ENCODE measurements at places on chromosomes 2 and 18.
A peak's percentile ranks its signal among the peaks of the same experiment; 100 is the strongest.

DNA sequence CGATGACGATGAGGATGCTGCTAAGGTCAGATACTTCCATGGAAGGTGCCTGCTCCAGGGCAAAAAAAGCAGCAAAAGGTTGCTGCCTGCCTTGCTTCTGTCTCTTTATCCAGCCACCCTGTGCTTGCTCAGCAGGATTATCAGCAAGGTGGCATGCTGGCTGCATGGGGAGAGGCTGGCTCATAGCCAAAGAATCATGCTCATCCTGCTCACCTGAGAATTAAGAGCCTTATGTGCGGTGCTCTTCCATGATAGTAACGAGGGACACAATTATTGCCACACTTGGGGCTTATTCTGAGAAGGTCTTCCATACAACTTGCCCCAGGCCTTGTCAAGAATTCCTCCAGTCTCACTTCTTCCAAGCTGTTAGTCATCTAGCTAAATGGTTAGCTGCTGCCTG lies 60.4 kb upstream of the SEC11C start:
- peak; percentile 15 for DNase-seq

DNA sequence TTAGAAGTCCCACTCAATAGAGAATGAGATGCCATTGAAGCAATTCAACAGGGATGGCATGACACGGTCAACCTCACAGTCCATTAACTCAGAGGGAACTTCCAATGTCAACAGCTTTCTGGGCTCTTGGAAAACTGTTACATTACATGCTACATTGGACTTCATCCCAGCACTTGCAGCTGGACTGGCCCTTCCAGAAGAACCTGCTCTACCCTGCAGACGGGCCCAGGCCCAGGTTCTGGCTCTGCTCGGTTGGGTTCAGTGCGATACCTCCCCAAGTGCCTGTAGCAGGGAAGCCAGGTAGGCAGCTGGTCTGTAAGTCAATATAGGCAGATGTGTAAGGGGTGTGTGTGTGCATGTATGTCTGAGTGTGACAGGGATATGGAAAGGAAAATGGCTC lies 12.9 kb downstream of the LAMA1 start:
- DNase-seq = no peak

- no peak for DNase-seq
Observed at GRCh38 chr2:165070076-165070475, 114.8 kb upstream of the SLC38A11 start.

DNA sequence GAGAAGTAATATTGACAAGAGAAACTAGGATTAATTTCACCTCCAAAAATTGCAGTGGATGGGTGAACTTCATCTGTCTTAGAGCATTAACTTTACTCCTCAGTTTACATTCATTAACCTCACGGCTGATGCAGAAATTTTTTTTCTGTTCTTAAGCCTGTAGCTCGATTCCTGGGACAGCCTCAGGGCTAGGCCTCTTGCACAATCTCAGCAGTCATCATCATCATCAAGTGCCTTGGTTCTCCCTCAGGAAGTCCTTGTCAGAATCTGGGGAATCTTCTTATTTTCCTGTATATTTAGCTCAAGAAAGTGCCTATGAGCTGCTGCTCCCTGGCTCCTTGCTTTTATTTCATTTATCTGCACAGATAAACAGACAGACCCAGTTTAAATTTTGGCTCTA lies 1272.2 kb upstream of the LRRTM1 start:
- DNase-seq = no peak

GRCh38 chr2:54636415-54637139 lies 86.9 kb upstream of the EML6 start:
- DNase-seq = no peak

GRCh38 chr2:159089543-159089942 lies 121.1 kb downstream of the TANC1 start:
- DNase-seq = no peak

DNA sequence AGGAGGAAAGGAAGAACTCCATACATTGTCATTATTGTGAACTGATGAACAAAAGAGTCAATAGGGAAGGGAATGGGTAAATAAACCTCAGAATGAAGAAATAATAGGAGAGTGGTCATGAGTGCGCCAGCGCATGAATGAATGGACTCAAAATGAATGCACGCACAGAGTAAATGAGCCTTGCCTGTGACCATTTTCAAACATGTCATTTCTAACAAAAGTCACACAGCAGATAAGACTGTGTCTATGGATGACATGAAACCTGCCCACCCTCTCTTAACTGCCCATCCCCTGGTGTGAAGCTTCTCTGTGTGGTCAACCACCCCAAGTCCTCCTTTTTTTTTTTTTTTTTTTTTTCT lies 121.1 kb upstream of the TEX51 start:
- no peak for DNase-seq

DNA sequence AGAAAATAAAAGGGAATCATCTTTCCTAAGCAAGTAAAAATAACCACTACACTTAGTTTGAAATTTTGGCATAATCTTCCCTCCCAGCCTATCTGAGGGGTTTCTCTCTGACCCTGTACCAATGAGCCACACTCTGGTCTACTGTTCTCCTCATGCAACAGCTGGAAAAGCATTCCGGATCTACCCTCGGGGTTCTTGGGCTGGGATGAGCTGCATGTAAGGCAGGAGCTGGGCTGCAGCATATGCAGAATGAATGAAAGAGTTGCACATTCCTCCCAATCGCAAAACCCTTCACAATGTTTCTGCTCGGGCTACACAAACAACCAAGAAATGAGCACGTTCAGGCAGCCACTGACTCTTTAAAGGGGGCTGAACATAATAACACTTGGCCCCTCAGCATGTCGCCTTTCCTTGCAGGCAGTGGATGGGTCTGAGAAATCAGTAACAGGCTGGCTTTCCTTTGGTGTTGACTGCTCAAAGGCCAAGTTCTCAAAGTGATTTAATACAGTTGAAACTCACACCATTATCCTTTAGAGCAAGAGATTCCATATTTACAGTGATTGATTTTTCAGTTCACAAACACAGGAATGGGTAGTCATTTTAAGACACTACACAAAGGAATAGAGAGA lies 180.4 kb upstream of the ZFP36L2 start:
- peak; percentile 20 for DNase-seq

- DNase-seq = no peak
Observed at GRCh38 chr2:1915196-1915595, 170.9 kb upstream of the PXDN start.

DNA sequence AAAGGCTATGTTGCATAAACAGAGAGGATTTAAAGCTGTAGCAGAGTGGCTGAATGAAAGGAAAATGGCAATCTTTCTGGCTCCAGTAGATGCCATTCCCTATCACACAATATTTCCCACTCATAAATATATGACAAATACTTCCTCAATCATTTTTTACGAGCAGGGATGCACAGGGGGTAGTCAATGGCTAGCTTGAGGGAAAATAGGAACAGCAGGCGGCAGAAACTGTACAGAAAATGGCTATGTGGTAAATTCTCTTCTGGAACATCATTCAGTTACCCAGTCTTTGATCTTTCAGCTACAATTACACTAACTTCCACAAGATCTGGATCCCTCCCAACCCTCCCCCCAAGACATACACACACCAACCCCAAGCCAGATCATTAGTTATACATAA lies 127.2 kb downstream of the OLA1 start:
- no peak for DNase-seq

- no peak for DNase-seq
Observed at GRCh38 chr2:230226051-230226551, 565 bp downstream of the SP140 start.

DNA sequence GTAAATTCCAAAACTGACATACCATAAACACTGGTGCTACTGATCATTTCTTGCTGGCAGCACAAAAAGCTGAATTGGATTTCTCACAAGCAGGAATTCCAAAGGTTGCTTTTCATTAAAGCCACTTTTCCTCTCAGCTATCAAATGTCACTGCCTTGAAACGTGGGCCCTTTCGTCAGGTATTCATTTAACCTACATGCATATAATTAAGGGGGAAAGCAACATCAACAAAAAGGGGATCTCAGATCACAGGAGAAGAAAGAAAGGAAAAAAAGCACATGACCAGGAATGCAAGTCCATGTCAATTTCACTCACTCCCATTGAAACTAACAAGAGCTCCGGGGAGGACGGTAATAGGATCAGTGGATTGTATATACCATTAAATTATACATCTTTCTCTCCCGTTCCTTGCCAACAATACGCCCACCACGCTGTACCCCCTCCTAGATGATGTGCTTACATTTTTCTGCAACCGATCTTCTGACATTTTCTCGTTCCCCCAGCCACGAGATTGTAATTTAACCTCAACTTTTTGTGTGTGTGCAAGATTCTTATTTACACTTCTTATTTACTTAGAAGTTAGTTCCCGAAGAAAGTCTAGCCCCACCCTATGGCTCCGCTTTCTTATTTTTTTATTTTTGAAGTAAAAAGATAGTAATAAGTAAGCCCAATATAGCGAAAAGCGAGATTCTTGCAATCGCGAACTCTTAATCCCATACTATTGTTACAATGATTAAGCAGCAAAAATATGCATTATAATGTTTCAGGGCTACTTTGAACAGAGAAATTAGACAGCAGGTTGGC lies 725 bp downstream of the FIGN start:
- peak; percentile 27 for DNase-seq

- DNase-seq = no peak
Observed at GRCh38 chr18:13311193-13311592, 92.6 kb downstream of the LDLRAD4 start.

- DNase-seq = no peak
Observed at GRCh38 chr18:2642771-2643170, 12.8 kb upstream of the SMCHD1 start.

GRCh38 chr2:121074293-121074932 lies 210.6 kb downstream of the TFCP2L1 start:
- DNase-seq = no peak

- DNase-seq = peak; percentile 68
Observed at GRCh38 chr18:48326901-48327675, 82.1 kb downstream of the ZBTB7C start.

DNA sequence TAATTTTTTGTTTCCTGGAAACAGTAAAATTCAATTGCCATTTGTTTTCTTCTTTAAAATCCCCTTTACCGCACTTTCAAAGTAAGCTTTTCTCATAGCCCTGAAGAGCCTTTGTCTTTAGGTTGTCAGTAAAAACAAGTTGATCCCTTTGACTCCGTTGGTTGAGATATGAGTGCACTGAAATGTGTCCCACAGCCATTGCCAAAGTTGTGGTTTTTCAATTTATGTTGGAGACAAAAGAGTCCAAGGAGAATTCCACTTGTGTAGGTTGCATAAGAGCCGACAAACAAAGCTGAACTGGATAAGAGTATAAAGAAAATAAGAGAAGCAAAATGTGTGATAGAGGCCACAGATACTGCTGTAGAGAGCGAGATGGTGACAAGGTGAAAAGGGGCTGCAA lies 26.1 kb upstream of the HNMT start:
- no peak for DNase-seq

GRCh38 chr2:56008661-56009431 lies 85.3 kb upstream of the EFEMP1 start:
- DNase-seq = peak; percentile 85

- DNase-seq = no peak
Observed at GRCh38 chr2:207782238-207783030, 12.7 kb upstream of the FZD5 start.

- DNase-seq = no peak
Observed at GRCh38 chr2:217252181-217252580, 392.3 kb upstream of the TNP1 start.

DNA sequence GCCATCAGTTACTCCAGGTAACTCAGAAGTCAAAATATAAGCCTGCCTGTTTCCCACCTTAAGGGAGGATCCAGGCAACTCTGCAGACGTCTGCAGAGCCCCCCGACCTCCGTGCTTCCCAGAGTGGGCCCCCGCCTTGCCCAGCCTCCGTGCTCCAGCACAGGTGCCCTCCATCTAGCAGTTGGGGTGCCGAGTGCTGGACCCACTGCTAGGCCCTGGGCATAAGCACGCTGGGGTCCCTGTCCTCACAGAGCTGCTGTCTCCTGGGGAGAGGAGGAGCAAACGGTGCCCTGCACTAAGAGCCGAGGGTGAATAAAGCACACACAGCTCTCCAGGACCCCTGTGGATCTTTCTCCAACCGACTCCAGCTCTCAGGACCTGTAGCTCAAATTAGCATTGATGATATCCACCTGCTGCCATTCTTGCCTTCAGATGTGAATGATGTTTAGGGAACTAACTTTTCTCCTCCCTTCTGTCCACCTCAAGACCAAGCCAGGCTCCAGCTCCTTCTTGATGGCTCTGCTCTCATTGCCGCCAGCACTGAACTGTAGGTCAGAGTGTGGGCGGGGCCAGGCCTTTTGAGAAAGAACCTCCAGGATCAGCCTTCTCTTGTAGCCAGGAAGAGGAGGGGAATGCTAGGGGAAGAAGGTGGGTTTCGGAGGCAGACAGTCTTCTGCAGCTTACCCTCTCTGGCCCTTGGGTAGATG lies 121.2 kb downstream of the SMAD7 start:
- DNase-seq = no peak

- peak; percentile 25 for DNase-seq
Observed at GRCh38 chr2:224208007-224208406, 168.9 kb upstream of the SERPINE2 start.

DNA sequence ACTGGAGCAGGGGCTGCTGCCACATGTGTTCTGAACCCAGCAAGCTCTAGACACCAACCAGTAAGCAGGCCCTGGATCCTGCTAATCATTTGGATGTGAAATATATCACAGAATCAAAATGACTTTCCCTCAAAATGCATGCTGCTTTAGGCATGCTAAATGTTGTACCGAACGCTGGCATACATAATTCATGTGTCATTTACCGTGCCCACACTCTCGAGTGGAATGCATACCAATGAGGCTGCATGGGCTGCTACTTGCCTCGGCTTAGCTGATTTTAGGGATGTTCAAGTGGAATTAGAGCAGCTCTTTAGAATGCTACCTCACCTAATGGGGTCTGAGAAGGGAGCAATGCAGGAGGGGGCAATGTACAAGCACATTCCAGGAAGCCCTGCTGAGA lies 509.6 kb upstream of the RAB6C start:
- DNase-seq = no peak

DNA sequence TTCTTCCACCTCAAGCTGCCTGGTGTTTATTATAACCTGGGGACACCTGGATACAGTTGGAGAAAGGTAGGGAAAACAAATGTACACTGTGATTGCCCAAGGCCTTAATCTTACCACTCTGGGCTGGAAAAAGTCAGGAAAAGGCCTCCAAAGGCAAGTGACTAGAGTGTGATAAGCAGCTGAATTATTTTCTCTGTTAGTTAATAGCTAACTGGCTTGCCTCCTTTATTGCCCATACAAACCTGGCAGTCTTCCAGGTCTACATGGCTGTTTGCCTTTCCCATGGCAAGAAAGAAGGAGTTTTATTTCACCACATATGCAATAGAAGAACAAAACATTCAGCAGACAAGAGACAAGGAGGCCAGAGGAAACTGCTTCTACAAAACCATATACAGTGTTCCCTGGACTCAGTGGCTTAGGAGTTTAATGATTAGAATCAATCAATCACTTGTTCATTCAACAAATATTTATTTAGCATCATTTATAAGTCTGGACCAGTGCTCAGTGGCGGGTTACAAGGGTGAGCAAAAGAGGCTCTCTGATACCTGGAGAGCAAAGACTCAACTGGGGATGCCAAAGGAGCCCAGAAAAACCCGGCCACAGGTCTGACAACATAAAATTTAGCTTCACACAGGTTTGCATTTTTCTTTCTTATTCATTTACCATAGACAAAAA lies 27.5 kb upstream of the SUCLG1 start:
- DNase-seq = peak; percentile 15

All from fibroblast of skin of back (primary cell).